ENCODE measurements at places on chromosomes 11 and 22. TPM values are rescaled to one million over a fixed set of nuclear protein-coding genes. Genes with fewer than 3 reads are reported as not detected.
A peak's percentile ranks its signal among the peaks of the same experiment; 100 is the strongest.

- no peak for DNase-seq
Measured at GRCh38 chr22:20524004-20524481, 16.6 kb downstream of the MED15 start.

DNA sequence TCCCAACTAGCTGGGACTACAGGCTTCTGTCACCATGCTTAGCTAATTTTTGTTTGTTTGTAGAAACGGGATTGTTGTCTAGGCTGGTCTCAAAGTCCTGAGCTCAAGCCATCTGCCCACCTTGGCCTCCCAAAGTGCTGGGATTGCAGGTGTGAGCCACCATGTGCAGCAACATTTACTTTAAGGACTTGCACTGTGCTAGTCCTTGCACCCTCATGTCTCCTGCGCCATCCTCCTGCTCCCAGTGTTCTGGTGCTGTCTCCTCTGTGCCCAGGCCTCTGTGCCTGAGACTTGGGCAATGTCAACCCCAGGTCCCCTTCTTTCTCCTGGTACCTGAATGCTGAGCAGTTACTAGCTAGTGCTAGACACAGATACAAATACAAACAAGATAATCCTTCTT lies 26.7 kb downstream of the WEE1 start:
- DNase-seq = no peak

GRCh38 chr11:113952588-113952987 lies 22.3 kb upstream of the HTR3A start:
- no peak for DNase-seq

GRCh38 chr11:50073113-50074105 lies 40.7 kb downstream of the OR4C45 start:
- peak; percentile 15 for DNase-seq

- DNase-seq = no peak
Measured at GRCh38 chr11:109957000-109957399, 136.2 kb upstream of the ZC3H12C start.

DNA sequence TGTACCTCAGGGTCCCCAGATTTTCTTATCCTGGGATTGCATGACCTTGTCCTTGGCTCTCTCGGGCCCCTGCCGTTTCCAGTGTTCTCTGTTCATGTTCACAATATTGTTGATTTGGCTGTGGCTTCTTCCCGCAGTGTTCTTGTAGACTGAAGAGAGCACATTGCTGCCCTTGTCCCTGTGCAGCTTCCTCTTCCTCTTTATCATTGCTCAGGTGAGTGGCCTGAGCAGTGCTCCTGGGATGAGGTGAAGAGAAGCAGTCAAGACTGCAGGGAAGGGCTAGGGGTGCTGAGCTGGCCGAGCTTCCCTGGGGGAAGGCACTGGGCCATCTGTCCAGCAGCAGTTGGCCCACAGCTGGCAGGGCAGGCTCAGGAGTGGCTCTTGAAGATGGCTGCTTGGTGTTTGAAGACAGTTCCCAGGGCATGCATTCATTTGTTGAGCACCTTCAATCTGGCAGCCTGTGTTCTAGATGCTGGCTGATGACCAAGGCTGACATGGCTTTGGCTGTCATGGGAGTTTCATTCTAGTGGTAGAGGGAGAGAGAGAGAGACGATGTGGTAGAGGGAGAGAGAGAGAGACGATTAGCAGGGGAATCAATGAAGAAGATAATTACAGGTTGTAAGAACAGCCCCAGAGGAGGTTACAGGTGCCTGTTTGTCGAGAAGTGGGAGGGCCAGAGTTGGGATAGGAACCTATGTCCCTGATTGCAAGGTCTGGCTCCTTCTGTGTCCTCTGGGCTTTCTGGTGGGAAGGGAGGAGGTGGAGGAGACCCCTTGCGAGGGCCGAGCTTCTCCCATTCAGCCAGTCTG lies 17.4 kb downstream of the BMAL1 start:
- no peak for DNase-seq

GRCh38 chr22:50207383-50208140 lies 6.8 kb downstream of the SELENOO start:
- DNase-seq = peak; percentile 20

- no peak for DNase-seq
Measured at GRCh38 chr11:75326439-75326810, 25.0 kb downstream of the ARRB1 start.

DNA sequence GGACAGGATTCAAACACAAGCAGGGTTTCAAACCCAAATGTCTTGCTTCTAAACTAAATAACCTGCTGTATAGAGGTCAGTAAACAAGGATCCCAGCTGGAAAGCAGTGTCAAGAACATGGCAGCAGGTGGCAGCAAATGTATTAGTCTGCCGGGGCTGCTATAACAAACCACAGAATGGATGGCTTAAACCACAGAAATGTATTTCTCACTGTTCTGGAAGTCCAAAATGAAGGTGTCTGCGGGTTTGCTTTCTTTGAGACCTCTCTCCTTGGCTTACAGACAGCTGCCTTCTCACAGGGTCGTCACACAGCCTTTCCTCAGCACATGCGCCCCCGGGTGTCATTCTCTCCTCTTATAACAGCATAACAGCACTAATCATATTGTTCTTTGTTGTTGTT lies 65.1 kb upstream of the LRRC55 start:
- no peak for DNase-seq

GRCh38 chr11:2096011-2096918 lies 42.9 kb downstream of the IGF2 start:
- DNase-seq = peak; percentile 49

DNA sequence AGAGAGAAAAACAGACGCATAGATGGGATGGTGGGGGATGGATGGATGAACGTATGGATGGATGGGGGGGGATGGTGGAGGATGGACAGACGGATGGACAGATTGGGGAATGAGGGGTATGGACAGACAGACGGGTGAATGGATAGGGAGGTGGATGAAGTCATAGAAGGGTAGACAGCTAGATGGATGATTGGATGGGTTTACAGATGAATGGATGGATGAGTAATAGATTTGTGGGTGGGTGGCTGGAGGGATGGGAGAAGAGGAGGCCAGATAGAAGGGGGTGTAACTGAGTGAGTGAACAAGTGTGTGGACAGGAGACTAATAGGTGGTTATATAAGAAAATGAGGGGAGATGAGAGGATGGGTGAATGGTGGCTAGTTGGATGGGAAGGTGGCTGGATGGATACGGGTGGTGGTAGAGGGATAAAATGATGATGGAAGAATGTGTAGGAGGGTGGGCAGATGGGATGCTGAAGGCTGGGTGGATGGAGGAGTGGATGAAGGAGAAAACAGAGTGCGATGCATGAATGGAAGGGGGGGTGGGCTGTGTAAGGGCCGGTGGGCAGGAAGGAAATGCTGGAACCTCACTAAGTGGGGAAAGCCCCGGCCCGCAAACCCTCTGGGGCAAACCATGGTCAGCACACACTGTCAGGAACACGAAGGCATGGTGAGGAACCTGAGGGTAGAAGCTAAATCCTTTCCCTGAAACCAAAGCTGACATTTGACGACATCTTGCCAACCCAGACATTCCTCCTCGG lies 21.6 kb downstream of the ARVCF start:
- no peak for DNase-seq

DNA sequence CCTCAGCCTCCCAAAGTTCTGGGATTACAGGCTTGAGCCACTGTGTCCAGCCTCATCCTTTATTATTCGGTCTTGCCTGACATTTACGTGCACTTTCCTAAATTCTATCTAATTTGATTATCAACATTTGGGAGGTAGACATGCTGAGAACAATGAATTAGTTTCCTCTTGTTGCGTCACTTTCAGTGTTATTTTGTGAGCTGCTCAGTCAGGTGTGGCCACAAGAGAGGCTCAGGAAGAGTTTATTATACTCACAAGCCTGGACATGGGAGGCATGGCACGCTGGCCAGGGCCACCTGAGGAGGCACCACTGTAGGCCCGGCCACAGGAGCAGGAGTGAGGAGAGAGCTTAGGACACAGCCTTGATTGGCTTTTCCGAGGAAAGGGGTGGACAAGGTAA lies 59.7 kb upstream of the RBFOX2 start:
- DNase-seq = no peak

DNA sequence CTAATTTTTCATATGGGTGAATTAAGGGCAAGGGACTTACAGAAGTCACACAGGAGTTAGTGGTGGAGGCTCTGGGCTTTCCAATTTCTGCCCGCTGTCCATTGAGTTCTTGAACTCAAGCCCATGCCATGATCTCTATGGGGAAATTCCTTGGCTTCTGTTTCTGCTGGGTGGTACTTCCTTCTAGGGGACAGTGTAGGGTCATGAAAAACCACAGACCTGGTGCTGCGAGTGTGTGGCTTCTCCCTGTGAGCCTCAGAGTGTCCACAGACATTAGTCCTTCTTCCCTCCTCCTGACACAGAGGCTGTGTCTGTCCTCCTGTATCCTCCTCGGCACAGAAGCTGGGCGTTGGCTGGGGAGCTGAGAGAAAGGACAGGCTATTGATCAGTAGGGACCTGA lies 6.3 kb upstream of the SEZ6L start:
- no peak for DNase-seq

DNA sequence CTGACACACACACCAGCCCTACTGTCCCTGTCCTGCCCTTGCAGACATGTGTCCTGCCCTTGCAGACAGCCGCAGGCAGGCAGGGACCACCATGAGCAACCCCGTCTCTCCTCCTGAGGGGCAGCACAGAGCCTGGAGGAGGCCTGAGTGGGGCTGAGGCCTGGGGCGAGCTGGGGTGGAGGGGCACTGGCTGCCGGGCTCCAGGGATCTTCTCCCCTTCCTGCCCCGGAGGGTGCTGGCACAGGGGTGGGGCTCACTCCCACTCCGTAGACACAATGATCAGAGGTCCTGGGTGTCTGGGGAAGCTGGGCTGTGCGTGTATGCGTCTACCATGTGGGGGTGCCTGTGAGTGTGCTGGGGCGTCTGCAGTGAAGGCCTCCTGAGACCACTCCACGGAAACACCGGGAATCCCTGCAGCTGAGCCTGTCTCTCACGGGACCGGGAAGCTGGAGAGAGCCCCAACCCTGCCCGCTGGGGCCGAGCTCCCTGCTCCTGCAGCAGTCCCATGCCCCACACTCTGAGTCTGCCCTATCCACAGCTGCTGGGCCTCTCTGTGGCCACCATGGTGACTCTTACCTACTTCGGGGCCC lies 588 bp downstream of the TSPAN32 start:
- no peak for DNase-seq

- DNase-seq = no peak
Measured at GRCh38 chr22:37999640-38000272, 15.4 kb upstream of the SOX10 start.

- DNase-seq = no peak
Measured at GRCh38 chr11:99432677-99433076, 411.9 kb downstream of the CNTN5 start.

- DNase-seq = peak; percentile 60
Measured at GRCh38 chr11:12893787-12894672, 115.1 kb upstream of the RASSF10 start.

LRRC75B gene
- 9.9 TPM for total RNA-seq

PATE4 gene
- not detected for total RNA-seq

OR51G1 gene
- not detected for total RNA-seq

TKFC gene
- 27.8 TPM for total RNA-seq

APOA4 gene
- total RNA-seq = not detected

SIK2 gene
- 35.9 TPM for total RNA-seq

SMC1B gene
- not detected for total RNA-seq

USP2 gene
- 1.7 TPM for total RNA-seq

MMP8 gene
- 2.7 TPM for total RNA-seq
